ENCODE measurements at places on chromosomes 1 and 21. TPM values are rescaled to one million over a fixed set of nuclear protein-coding genes. Genes with fewer than 3 reads are reported as not detected.
A peak's percentile ranks its signal among the peaks of the same experiment; 100 is the strongest.

DNA sequence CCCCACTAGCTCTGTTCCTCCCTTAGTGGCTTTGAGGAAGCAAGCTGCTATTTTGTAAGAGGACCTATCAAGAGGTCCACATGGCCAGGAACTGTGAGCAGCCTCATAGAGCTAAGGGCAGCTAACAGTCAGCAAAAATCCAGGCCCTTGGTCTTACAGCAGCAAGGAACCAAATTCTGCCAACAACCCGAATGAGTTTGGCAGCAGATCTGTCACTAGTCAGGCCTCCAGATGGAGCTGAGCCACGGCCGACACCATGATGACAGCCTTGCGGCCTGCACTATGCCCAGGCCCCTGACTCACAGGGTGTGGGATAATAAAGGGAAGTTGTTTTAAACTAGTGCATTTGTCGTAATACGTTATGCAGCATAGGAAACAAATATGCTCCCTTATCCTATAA is 28.0 kb upstream of the H3-3A start:
- DNase-seq: no peak
- no peak overlapping the region for H3K4me3 ChIP-seq
- H3K36me3 ChIP-seq: no peaks in the 10 kb centered on the region
- H3K27ac ChIP-seq: no peak overlapping the region

- H3K4me1 ChIP-seq: no peaks in the 10 kb centered on the region
- H3K36me3 ChIP-seq: no peaks in the 10 kb centered on the region
- peak; percentile 42 for DNase-seq
- H3K4me3 ChIP-seq: no peak overlapping the region
- no peak overlapping the region for H3K27ac ChIP-seq
- H3K27me3 ChIP-seq: peaks cover 3% of the 10 kb centered on the region
These were observed 66.1 kb downstream of the TENT5C start for GRCh38 chr1:117671781-117672501.

RGS1 gene
- total RNA-seq: not detected

GRCh38 chr1:67304023-67304422 is 3.6 kb upstream of the IL12RB2 start:
- no peaks in the 10 kb centered on the region for H3K4me1 ChIP-seq
- H3K27me3 ChIP-seq: peaks cover 4% of the 10 kb centered on the region
- no peak overlapping the region for H3K27ac ChIP-seq
- DNase-seq: no peak
- H3K36me3 ChIP-seq: no peaks in the 10 kb centered on the region
- no peak overlapping the region for H3K4me3 ChIP-seq

GRCh38 chr1:150579110-150579944 is at the start of gene MCL1:
Gene MCL1, minus strand, starts transcription at chr1:150579610. Its CDS starts 80 bp downstream, at chr1:150579530.
- H3K4me3 ChIP-seq: peak within 1 kb of the TSS; percentile 100
- H3K27ac ChIP-seq: peak within 1 kb of the TSS; percentile 99
- peaks cover 39% of the 10 kb centered on the region for H3K4me1 ChIP-seq
- H3K27me3 ChIP-seq: peaks cover 22% of the 10 kb centered on the region
- peak; percentile 86 for DNase-seq

- no peak for DNase-seq
- peaks cover 8% of the 10 kb centered on the region for H3K27me3 ChIP-seq
- no peak overlapping the region for H3K4me3 ChIP-seq
- no peak overlapping the region for H3K27ac ChIP-seq
- H3K4me1 ChIP-seq: peaks cover 14% of the 10 kb centered on the region
- peaks cover 8% of the 10 kb centered on the region for H3K36me3 ChIP-seq
These were observed 20.3 kb downstream of the CDCP2 start for GRCh38 chr1:54132495-54132894.
